ENCODE measurements at places on chromosomes 1 and 21.

DNA sequence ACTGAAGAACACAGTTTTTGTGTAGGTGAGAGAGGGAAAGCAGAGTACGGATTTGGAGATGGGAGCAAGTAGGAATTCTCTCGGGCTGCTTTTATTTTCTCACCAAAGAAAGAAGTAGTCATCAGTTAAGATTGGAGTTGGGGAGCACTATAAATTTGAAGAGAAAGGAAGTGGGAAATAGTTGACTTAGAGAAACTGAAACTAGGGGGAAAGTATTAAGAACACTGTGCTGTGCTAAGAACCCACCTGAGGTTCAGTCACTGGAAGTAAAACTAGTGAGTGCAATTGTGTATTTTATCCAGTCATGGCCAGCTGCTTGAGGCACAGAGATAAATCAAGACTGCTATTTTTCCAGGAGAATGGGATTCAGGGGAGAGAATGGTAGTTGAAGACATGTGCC is 37.4 kb downstream of the CLCC1 start:
- no peak for DNase-seq

DNA sequence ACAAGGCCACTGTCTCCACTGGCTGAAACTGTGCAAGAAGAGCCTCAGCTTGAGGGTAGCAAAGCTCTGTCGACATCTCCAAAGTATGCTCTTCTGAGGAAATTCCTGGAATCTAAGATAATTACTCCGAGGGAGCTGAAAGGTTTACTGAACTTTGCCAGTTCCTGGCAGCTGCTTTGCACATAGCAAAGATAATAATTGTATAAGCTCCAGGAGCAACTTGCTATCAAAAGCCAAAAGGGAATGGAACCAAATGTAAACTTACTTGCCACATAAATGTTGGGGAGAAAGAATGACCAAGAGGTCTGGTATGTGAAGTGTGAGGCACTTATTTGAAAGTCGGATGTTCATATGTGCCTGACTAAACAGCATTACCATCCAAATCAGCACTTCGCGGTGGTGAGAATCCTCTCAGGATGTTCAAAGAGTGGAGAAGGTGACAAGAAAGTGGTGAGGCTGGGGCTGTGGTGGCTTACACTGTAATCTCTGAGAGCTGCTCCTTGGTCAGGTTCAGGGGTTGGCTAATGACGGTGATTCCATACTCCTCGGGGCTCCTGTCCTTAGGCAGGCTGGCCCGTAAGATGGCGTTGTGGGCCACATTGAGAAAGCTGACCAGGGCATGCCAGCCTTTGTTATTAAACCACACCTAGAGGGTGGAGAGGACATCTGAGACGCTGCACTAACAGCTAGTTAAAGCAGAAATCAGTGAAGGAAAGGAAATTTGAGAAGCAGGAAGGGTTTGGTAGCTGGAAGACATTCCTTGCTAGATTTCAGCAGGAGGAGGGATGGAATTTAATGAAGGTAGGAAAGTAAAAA is 100.0 kb downstream of the ABCA4 start:
- peak; percentile 98 for DNase-seq

GRCh38 chr21:38306433-38307141 is 49.8 kb downstream of the KCNJ15 start:
- DNase-seq: peak; percentile 99

- DNase-seq: no peak
Measured at GRCh38 chr1:226627924-226628611, 79.5 kb downstream of the STUM start.

GRCh38 chr21:41857771-41858300 is 21.3 kb downstream of the PRDM15 start:
- no peak for DNase-seq

DNA sequence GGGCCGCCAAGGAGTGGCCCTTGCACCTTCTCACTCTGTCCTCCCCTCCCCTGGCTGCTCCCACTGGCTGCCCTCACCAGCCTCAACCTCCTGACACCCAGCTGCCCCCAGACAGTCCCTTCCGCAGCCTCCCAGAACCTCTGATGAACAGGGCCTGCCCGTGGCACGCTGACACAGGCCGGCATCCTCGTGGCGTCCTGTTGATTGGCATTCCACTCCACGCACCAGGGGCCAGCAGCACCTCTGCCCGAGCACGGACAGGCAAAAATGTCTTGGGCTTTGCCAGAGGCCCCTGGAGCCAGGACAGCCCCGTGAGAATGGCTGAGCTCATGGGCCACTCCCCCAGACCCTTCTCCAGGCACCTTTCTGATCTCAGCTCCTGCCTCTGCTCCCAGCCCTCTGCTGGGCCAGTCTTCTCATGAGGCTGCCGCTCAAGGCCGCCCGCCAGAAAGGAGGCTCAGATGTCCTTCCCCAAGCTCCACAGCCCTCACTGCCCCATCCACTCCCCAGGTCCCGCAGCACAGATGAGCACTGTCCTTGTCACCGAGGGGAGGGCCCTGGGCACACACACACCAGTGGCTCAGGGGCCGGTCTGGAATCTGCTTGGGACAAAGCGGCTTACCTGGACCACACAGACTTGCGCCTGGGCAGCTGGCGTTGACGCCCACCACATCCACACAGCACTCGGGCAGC is 15.8 kb upstream of the RNF223 start:
- DNase-seq: no peak

GRCh38 chr1:162138112-162138511 is 68.6 kb downstream of the NOS1AP start:
- DNase-seq: no peak

GRCh38 chr1:216892581-216893160 is 169.4 kb upstream of the ESRRG start:
- no peak for DNase-seq

DNA sequence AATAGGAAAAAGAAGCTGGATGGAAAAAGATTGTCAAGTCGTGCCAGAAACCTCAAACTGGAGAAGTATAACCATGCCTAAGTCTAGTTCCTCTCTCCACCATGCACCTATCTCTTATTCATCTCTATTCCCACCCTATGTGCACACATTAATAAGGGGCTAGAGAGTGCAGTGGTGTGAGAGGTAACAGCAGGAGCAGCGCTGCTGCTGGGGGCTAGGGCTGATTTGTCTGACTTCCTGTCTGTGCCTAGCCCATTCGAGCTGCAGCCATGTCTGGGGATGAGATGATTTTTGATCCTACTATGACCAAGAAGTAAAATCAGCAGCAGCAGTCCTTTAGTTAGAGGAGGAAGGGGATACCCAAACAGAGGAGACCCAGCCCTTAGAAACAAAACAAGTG is 43.0 kb downstream of the TRIM33 start:
- no peak for DNase-seq

GRCh38 chr1:73978964-73979363 is 219.0 kb downstream of the LRRIQ3 start:
- DNase-seq: no peak

DNA sequence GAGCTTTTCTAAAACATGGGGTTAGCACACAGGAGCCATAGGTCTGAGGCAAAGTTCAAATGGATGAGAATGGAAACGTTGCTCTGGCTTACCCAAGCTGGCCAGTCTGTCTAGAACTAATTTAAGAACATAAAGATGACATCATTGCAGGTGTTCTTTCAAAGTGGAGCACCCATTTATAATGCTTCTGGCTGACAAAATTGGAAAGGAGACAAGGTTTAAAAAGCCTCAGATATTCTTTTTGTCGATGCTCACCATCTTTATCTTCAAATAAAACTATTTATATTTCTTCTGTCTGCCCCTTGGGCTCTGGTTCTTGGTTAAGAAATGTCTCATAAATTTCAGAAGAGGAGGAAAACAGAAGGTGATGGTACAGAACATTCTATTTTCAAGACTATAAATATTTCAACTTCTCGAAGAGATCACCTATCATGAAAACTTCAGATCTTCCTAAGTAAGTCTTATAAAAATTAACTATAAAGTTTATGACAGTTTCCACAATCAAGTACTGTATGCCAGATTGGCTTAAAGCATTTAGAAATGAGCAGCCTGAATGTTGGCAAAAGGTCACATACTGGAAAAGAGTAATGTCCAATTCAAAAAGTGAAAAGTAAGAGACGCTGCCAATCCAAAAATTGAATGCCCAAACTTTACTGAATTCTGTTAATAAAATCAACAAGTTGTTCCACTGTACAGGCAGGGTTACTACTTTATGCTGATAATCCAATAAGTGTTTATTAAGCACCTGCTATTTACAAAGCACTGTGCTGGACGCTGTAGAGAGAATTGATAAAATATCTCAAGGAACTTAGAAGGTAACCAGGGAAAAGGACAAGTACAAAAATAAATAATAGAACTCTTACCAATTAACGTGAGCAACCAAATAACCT is 92.0 kb downstream of the ETS2 start:
- DNase-seq: no peak

DNA sequence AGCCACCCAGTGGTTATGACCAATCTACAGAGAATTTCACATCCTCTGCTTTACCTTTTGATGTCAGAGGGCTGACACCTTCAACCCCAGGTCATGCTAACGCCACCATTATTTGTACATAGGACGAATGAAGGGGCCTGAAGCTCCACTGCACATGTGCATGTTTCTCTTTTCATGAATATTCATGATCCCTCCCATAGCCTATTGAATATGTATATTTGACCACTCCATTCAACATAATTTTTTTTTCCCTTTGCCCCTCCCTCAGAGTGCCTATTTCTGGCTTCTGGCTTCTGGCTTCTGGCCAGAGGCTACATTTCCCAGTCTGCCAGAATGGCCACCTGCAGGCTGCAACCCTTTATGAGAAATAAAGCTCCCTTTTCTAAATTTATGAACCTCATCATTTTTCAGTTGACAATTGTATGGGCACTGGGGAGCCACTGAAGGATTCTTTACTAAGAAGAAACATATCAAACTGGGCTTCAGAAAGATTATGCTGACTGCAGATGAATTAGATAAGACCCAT is 406.7 kb downstream of the SIPA1L2 start:
- no peak for DNase-seq

DNA sequence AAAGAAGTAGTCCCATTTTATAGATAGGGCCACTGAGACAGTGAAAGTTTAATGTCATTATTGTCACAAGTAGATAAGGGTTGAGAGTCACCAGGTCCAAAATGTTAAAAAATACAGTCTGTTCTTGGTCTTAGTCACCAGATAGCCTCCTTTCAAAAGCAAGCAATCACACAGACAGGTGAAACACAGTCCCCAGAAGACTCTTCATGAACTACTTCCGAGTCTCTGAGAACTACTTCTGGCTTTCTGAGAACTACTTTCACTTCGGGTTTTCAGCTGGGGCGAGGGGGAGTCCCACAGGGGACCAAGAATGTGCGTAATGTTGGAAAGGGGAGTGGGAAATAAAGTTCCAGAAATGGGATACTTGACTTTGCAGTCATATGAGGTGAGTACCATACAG is 143.2 kb downstream of the HHIPL2 start:
- DNase-seq: no peak

GRCh38 chr21:37447288-37447936 is 80.8 kb downstream of the DYRK1A start:
- no peak for DNase-seq

DNA sequence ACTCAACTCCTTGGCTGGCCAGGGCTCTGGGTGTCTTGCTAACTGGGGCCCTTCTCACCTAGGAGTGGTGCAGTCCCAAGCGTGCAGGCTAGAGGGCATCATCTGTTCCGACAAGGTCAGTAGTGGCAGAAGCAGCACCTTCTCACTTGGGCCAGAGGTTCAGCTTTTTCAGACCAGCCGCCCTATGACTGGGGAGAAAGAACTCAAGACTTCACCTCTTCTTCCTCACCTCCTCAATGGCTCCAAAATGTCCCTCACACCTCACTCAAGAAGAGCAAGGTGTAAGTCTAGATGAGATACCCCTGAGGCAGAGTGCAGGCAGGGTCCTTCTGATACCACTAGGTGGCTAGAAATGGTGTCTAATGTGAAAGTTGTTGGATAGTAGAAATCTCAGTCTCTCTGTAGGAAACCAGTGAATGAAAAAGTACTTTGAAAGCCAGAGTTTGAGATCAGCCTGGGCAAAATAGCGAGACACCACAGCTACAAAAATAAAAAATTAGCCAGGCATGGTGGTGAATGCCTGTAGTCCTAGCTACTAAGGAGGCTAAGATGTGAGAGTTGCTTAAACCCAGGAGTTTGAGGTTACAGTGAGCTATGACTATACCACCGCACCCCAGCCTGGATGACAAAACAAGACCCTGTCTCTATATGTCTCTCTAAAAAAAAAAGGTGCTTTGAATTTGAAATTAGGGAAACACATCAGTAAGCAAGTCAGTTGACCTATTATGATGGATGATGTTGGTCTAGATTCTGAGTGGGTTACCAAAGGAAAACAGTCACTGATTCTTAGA is 8.6 kb upstream of the IL20 start:
- no peak for DNase-seq

- DNase-seq: no peak
Measured at GRCh38 chr1:95308276-95309030, 74.4 kb downstream of the RWDD3 start.

DNA sequence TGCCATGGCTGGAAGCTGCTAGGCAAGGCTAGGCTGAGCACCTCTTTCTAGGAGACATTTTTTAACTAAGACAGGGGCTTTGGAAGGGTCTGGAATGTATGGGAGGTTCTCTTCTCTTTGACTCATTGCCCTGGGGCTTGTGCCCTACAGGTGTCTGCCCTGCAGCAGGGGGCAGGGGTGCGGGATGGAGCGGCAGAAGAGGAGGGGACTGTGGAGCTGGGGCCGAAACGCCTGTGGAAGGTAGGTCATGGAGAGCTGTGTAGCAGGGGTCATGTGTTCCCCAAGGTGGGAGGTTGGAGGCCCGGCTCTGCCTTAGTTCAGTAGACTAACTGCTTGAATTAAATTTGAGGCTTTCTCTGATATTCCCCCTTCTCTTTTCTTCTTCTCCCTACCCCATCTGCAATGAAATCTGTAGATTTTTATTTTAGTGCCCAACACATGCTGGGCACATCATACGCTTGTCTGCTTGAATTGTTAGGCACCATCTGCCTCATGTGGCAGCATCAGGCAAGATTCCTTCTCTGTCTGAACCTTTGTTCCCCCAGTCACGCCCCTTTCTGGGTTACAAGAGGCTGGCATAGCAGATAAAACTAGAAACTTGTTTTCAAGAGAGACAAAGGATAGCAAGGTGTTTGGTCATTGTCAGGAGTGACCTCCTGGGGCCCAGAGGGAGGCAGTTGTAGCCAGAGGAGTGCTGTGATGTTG is 18.4 kb downstream of the PPFIA4 start:
- no peak for DNase-seq

DNA sequence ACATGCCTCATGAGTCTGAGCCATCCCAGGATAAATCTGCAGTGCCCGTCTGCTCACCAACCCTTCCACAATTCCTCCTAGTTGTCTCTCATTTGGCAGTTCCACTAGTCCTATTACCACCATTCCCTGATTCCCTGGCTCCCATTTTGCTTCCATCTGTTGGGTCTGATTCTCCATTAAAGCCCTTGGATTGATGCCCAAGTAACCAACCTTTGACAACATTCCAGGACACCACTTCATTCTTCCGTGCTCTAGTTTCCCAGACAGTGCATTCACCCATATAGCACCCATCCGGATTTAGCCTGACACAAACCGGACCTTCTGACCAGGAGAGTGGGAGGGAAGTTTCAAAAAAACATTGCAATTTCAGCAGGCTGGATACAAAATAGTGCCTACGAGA is 189.4 kb upstream of the PALMD start:
- peak; percentile 6 for DNase-seq
